ENCODE measurements at places on chromosomes 1 and 21. TPM values are rescaled to one million over a fixed set of nuclear protein-coding genes. Genes with fewer than 3 reads are reported as not detected.
A peak's percentile ranks its signal among the peaks of the same experiment; 100 is the strongest.

GRCh38 chr1:119815361-119815760 lies 4.1 kb upstream of the REG4 start:
- DNase-seq = peak; percentile 79
- H3K27ac ChIP-seq = no peak overlapping the region
- no peak overlapping the region for H3K4me3 ChIP-seq
- no peaks in the 10 kb centered on the region for H3K36me3 ChIP-seq
- no peaks in the 10 kb centered on the region for H3K27me3 ChIP-seq

DNA sequence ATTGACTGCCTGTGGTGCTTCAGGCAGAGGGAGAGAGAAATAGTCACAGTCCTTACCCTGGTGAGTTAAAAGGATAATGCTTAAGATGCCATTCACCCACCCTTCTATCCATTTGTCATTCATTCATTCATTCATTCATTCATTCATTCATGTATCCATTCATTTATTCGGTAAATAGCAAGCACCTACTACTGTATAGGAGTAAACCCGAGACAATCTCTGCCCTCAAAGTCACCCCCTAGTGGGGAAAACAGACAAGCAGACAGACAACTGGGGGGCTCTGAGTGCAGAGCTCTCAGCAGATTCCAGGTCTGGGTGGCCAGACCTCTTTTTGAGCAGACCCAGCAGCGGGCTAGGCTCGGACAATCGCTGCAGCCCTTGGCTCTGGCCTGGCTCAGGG lies 14.1 kb upstream of the ACTL8 start:
- no peak for DNase-seq
- H3K36me3 ChIP-seq = no peaks in the 10 kb centered on the region
- H3K27me3 ChIP-seq = no peaks in the 10 kb centered on the region
- H3K4me1 ChIP-seq = no peaks in the 10 kb centered on the region
- no peak overlapping the region for H3K4me3 ChIP-seq

GRCh38 chr1:56291374-56291919 lies 287.9 kb downstream of the PLPP3 start:
- H3K4me3 ChIP-seq = no peak overlapping the region
- H3K27ac ChIP-seq = no peak overlapping the region
- DNase-seq = no peak
- no peaks in the 10 kb centered on the region for H3K27me3 ChIP-seq

DNA sequence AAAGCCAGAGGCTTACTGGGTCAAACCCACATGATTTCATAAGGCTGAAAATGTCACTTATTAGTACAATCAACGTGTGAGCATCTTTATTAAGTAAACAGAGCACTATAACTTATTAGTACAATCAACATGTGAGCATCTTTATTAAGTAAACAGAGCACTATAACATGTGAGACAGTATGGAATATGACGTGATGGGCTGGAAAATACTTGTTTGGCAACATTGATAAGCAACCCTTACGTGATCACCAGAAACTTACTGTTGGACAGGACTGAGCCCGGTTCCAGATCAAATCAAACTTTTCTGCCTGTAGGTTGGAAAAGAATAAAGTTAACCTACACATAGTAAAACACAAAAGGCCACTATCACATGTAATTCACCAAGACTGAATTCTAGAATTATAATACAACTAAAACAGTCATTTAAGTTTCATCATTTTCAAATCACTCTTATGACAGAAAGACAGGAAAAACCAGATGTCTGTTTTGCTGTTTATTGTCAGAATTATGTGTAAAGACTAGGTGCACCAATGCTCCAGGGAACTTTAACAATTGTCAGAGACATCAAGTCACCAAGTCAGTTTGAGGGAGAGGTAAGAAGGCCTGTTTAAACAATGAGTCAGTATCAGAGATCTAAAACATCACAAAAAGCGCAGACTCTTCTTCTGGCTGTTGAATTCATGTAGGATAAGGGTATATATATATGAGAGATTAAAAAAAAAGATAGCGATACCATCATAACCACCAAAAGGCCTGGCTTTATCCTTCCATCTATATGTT lies 15.7 kb downstream of the ATPAF1 start:
- no peak overlapping the region for H3K4me3 ChIP-seq
- H3K27ac ChIP-seq = no peak overlapping the region
- peaks cover 9% of the 10 kb centered on the region for H3K36me3 ChIP-seq
- no peak for DNase-seq
- H3K27me3 ChIP-seq = no peaks in the 10 kb centered on the region
- H3K4me1 ChIP-seq = no peaks in the 10 kb centered on the region

KRTAP12-2 gene
- total RNA-seq = not detected

TSNAX gene
- total RNA-seq = 43.5 TPM

All from astrocyte (in vitro differentiated cells and primary cell).